Suppressor macrophage treated with lipopolysaccharide for 4 hours (primary cell): ENCODE measurements at places on chromosomes 12 and 14.

- DNase-seq, result no peak
These were observed 136.0 kb upstream of the IFNG-AS1 start for GRCh38 chr12:67853204-67853603.

DNA sequence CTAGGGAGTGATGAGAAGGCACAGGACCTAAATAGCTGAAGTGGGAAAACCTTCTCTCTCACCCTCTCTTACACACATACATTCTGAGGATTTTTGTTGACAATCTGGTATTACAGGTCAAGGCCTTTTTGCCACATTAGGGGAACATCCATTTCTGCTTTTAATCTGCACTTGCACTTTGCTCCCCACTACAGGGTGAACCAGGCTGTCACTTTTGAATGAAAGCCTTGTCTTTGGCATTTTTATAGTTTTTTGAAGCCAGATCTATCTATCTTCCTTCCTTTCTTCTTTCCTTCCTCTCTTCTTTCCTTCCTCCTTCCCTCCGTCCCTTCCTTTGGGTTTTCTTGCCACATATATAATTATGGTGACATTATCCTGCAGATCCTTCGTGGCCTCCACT is 165.9 kb upstream of the OTX2 start:
- DNase-seq, result no peak

- no peak for DNase-seq
These were observed 363.6 kb downstream of the SNAPC1 start for GRCh38 chr14:62125793-62126192.

- DNase-seq, result peak; percentile 38
These were observed 22.5 kb downstream of the CABP1 start for GRCh38 chr12:120662879-120663278.

DNA sequence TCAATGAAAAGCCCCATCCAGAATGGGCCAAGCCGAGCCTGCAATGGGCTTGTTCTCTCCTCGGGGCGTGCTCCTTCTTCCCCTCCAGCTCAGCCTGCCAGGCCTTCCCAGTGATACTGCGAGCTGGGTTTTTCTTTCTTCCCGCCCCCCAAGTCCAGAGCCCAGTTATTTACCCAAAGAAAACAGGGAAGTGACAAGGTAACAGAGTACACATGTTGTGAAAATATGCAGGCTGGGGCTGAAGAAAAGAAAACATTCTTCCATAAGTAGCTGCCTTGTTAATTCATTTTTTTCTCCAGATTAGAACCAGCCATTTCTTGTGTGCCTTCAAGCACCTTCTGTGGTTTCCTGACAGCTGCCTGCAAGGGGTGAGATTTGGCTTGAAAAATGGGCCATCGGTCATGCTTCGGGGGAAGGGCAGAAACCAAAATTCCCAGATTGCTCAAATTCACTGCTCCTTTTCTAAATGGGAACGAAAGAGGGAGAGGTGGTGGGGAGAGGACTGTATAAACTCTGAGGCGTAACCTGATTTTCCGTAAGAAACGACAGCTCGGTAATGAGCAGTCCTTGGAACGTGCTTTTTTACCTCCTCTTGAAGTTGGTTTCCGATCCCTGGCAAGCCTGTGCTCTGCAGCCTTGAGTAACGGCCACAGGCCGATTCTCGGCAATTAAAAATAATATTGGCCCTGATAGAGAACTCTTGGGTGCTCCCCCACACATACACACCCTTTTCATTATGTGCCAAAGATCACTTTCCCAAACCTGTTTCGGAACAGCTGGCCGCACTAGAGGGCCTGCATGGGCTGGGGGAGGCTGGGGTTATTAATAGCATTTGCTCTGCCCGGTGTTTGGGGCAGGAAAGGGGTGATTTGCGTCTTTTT is 229.4 kb downstream of the ZFP36L1 start:
- no peak for DNase-seq

GRCh38 chr14:64612021-64612380 is 62.2 kb downstream of the PPP1R36 start:
- no peak for DNase-seq

GRCh38 chr14:105158794-105159193 is 9.8 kb downstream of the JAG2 start:
- no peak for DNase-seq

DNA sequence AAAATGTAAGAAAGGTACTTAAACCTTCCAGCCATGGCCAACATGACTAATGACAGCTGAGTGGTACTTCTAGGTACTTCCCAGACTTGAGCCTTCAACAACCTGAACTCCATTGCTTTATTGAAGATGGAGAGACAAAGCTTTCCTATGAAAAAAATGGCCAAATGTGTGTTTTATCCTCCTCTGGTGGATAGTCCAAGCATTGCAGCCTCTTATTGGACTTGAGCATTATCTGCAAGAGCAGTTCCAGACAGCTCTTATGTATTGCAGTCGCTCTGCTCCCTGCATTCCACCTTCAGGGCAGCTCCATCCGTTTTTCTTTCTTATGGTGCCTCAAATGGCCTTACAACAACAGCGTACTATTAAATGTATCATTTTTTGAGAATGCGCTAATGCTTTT is 588.2 kb downstream of the NRXN3 start:
- no peak for DNase-seq

GRCh38 chr12:15756822-15757221 is 32.4 kb downstream of the EPS8 start:
- DNase-seq, result no peak

- DNase-seq, result no peak
These were observed 64.5 kb downstream of the TESC start for GRCh38 chr12:117034701-117035151.
